ENCODE measurements at places on chromosomes 11 and 22.

GRCh38 chr22:30370641-30371230, 13.9 kb downstream of the CCDC157 start:
- DNase-seq, result no peak

GRCh38 chr11:39780131-39780530, 1679.3 kb downstream of the LRRC4C start:
- no peak for DNase-seq

- no peak for DNase-seq
These were observed 25.0 kb downstream of the PPFIBP2 start for GRCh38 chr11:7538466-7539454.

- no peak for DNase-seq
These were observed 9.8 kb downstream of the KCNJ11 start for GRCh38 chr11:17378655-17379054.

DNA sequence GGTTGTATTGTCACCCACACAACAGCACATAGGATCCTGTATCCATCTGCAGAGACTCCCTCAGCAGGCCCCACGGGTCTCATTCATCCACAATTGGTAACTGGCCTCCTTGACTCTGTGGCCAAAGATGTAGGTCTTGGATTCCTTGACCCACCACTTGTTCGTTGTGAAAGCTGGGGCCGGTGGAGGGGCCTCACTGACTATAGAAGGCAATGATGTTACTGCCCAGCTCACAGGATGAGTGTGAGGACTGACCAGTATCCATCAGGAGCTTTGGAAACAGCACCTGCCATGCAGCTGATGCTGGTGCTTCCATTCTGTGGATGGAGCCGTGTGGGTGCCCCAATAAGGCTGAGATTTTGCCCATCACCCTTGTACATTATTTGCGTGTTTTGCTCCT, 615.7 kb downstream of the BRD1 start:
- no peak for DNase-seq

DNA sequence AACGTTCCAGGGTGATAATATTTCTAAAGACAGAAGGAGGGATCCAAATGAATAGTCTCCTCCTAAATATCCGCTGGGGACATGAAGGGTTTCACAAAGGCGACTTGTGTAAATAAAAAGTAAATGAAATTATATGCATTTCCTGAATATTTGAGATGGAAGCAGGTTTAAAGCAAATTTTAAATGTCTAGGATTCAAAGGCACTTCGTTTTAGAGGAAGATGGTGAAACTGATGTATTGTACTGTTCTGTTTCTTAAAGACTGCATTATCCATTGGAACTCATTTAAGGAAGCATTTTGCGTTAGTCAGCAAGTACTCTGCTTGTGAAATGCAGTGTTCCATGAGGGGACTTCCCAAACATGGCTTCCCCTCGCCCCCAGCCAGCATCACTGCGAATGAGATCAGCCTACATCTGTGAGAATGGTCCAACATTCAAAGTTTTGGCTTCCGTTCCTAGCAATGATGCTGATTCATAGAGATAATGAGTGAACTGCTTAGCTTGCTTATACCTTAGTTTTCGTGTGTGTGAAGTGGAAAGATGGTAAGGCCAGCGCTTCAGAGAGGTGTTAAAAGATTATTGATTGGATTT, 1.5 kb downstream of the RAB39A start:
- no peak for DNase-seq

DNA sequence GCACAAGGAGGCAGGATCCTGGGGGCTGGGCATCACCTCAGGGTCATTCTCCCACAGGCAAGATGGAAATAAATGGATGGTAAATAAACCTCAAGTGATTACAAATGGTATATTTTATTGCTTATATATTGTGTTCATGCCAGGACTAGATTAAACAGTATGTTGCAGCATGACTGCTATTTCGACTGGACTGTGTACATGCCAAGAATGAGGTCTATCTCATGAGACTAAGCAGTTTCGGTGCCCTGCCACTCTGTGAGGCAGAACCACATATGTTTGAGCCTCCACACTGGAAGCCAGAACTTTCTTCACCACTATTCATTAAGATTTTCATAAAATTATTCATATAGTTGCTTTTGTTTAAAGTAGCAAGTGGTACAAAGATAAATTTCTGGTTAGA, 140.2 kb downstream of the DDX10 start:
- DNase-seq, result no peak

- no peak for DNase-seq
These were observed 27.9 kb downstream of the SERPINH1 start for GRCh38 chr11:75589933-75590332.

DNA sequence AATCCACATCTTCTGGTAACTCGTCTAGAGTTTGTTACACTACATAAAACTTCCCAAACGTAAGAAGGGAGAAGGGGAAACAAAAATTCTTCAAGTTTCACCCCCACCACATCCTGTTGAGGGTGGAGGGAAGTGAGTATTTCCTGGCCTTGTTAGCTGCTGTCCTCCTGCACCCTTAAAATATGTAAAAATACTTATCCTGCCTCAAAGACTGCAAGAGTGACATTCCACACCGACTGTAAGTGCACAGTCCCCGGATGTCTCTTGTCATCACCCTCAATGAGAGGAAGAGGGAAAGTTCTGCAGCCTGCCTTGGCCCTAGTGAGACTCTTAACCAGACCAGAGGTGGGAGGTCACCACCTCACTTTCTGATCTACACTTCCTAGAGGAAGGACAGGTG, 3.3 kb downstream of the TMEM121B start:
- DNase-seq, result peak; percentile 62

DNA sequence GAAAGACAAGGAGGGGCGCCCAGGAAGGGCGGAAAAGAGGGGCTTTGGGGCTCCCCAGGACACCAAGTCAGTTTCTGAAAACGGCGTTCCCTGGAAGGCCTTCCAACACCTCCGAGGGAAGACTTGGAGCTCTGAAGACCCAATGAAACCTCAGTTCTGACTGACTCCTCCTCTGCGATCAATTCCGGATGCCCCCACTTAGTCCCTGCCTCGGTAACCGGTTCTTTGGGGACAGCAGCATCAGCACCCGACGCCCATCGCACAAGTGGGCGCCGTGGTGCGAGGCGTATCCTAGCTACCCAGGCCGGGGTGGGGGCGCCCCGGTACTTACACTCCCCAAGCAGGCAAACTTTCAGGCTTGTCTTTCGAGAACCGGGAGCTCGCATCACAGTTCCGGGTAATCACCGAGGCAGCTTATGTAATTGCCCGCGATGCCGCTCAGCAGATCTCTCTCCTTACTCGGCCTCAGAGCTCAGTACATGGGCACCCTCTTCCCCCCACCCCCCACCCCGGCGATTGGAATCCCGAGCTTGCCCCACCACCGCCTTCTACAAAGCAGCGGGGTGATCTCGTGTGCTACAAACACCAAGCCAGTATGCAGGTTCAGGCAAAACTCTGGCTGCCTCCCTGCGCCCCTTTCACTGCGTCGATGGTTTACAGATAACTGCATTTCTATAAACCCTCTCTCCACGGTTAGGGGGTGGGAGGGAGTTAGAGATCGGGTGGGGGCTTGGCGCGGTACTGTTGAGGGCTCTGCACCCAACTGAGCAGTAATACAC, 2.0 kb downstream of the TENM4 start:
- no peak for DNase-seq

- no peak for DNase-seq
These were observed 27.4 kb downstream of the SEZ6L start for GRCh38 chr22:26196657-26197056.
